ENCODE measurements at places on chromosomes 2 and 18.

GRCh38 chr2:190762566-190762965, 113.7 kb downstream of the NAB1 start:
- DNase-seq: no peak

GRCh38 chr2:45178854-45179253, 169.6 kb upstream of the SIX2 start:
- no peak for DNase-seq

DNA sequence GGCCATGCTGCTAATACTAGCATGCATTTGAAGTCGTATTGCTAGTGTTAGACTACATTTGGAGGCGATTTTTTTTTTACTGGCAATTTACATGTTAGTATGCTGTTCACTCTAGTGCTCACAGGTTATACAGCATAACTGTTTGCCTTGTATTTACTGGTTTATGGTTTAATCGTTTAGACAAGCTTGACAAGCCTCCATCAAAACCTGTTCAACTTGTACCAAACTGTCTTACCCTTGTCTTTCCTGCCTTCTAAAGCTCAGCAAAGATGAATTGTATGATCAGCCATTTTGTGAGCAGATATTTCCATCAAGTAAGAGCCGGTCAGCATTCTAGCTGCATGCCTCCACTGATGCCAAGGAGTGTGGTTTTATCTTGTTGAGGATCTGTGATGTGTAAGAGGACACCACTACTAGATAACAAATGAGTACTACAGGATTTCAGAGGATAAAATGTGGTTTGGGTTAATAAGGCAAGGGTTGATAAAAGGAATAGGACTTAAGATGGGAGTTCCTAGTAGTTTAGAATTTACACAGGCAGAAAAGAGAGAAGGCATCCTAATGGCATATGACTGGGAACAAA, 68.4 kb upstream of the ITM2C start:
- DNase-seq: no peak

GRCh38 chr2:8458503-8459459, 223.1 kb upstream of the ID2 start:
- DNase-seq: no peak

- no peak for DNase-seq
Observed at GRCh38 chr2:210919128-210919527, 362.7 kb downstream of the CPS1 start.

DNA sequence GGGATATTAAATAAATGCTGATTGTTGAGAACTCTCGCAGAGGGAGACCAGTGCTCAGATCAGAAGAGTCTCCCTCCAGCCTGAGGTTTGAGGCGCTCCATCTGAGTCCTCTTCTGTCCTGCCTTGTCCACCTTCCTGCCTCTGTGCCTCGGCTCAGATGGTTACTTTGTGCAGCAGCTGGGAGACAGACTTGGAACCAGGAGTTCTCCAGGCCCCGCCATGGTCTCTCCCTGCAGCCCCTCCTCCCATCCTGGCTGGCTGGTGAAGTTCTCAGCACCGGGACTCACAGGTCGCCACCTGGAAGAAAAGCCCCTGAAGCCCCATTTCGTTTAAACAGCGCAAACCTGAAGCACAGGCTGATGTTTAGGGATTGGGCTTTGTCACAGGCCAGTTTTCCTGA, 60.6 kb downstream of the DDX1 start:
- DNase-seq: no peak

DNA sequence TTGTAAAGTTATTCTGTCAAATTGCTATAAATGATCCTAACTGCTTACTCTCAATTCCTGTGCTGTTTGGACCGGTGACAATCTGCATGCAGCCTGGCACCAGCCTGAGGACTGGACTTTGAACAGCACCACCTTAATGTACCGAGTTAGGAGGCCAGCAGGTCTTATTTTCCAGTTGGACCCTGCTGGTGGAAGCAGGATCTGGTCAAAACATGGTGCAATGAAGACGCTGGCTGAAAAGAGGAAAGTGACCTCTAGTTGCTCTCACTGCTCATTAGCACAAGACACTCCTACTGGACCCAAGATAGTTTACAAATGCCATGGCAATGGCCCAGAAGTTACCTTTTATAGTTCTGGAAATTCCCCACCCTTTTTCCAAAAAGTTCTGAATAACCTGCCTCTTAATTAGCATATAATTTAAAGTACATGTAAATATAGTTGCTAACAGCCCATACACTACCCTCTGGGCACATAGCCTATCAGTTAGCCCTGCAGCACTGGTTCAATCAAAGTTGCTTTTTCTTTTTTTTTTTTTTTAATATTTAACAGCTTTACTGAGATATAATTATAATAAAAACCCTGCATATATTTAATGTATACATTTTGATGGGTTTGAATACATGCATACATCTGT, 35.8 kb downstream of the RBKS start:
- DNase-seq: no peak

DNA sequence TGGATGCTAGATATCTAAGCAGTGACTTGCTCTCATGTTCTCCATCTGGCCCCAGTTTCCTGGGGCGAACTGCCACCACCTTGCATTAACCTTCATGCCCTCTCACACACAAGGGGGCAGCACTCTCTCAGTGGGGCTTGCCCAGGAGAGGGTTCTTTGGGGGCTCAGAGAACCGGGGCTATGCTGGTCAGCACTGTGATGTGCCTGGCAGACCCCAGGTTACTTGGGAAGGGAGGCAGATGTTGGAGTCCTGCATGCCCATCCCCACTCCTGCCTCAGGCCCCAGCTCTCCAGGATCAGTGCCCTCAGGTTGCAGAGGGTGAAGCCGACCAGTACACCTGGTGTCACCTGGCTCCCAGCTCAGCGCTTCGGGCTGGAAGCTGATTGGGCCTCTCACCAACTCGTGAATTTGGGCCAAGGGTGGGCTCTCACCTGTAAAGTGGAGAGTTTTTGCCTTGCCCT, 396.2 kb upstream of the HS6ST1 start:
- DNase-seq: no peak

DNA sequence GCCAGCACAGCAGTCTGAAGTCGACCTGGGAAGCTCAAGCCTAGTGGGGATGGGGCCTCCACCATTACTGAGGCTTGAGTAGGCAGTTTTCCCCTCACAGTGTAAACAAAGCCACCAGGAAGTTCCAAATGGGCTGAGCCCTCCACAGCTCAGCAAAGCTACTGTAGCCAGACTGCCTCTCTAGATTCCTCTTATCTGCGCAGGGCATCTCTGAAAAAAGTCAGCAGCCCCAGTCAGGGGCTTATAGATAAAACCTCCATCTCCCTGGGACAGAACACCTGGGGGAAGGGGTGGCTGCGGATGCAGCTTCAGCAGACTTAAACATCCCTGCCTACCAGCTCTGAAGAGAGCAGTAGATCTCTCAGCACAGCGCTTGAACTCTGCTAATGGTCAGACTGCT, 218.4 kb upstream of the VRK2 start:
- no peak for DNase-seq

GRCh38 chr18:46291149-46291548, 187.0 kb downstream of the HAUS1 start:
- DNase-seq: no peak

GRCh38 chr2:54708584-54709335, 14.7 kb upstream of the EML6 start:
- DNase-seq: no peak

GRCh38 chr2:143608758-143609157, 479.5 kb downstream of the ARHGAP15 start:
- no peak for DNase-seq

DNA sequence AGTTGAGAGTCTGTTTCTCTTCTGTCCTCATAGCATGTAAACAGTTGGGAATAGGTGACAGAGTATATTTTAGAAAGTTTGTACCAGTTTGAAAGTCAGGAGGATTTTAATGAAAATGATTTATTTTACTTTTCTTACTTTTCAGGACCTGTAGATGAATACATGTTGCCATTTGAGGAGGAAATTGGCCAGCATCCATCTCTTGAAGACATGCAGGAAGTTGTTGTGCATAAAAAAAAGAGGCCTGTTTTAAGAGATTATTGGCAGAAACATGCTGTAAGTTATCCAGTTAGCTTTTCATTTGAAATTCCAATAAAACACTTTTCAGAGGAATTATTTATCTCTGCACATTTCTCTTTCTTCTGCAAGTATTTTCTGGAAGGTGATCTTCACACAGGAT, 81.1 kb downstream of the ACVR2A start:
- no peak for DNase-seq

GRCh38 chr2:98240786-98241398, 105.4 kb upstream of the CNGA3 start:
- DNase-seq: no peak

- no peak for DNase-seq
Observed at GRCh38 chr2:124662946-124663644, 638.0 kb downstream of the CNTNAP5 start.

GRCh38 chr2:178723786-178724346, 83.4 kb downstream of the TTN start:
- no peak for DNase-seq

Data from SJSA1 (cell line).